ENCODE measurements at places on chromosomes 2 and 18.

- DNase-seq = no peak
Measured at GRCh38 chr2:27960237-27960912, 69.8 kb downstream of the BABAM2 start.

DNA sequence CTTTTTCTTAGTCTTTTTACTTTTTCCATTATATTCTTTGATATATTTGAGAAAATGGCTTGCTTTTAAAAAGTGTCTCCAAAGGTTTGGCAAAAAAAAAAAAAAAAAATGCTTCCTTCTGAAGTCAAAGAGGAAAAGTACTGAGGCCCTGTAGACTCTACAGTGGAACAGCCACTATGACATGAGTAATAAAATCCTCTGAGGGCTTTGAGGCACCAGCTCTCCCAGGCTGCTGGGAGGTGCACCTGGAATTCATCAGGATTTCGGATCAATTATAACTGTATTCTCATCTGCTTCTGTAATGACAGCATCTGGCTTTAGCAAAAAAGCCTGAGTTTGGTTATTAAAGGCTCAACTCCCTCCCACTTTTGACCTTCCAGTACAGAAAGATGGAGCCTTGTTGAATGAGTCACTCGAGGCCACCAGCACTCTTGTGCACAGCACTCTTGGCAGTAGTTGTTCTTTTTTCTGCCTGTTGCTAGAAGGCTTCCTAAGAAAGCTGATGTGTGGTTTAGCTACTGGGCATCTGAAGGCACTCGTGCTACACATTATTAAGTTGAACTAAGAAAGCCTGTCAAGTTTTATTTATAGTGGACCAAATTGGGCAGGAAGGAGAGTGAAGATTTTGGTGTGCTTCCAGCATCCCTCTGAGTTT is 131.3 kb downstream of the PRPF40A start:
- DNase-seq = no peak

GRCh38 chr2:232971744-232972143 is 41.3 kb downstream of the NGEF start:
- no peak for DNase-seq

DNA sequence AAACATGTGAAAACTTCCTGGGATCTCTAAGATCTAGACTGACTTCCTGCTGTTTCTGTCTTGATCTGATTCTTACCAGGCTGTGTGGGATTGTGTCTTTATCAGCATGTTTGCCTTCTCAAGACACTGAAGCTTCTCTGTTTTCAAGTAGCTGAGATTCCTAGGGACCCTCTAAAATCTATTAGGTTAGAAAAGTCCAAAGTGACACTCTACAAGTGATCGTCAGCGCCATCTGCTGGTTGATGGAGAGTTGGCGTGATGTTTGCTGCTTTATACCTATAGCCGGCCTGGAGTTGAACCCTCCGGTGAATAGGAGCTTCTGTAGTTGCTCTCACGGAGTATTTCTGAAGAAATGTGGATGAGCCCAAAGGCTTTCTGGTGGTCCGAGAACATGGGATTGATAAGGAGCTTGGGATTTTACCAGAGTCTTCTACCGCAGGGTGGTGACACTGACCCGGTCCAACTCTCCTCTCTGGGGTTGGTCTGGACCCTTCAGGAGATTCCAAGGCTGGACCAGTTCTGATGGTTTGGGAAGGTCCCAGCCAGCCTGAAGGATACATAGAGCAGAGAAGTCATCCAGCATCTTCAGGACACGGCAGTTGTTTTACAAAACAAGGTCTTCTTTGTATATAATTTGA is 96.0 kb upstream of the TTC39C start:
- DNase-seq = peak; percentile 53

GRCh38 chr2:190997526-190998113 is 16.4 kb downstream of the STAT1 start:
- DNase-seq = no peak

DNA sequence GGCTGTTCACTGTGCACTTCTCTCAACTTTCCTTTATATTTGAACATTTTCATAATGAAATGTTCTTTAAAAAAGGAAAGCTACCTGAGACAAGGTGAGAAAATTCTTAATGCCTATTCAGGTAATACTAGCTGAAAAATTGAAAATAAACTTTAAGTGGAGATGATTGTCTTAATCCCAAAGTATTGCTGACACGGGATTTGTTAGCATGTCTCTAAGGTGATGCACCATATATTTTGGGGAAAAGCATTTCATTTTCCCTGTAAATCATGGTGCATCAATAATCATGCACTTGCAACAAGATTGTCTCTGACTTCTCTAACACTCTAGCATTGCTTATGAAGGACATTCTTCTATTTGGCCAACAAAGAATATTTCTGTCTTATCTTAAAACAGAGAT is 848.0 kb downstream of the DPP10 start:
- no peak for DNase-seq

DNA sequence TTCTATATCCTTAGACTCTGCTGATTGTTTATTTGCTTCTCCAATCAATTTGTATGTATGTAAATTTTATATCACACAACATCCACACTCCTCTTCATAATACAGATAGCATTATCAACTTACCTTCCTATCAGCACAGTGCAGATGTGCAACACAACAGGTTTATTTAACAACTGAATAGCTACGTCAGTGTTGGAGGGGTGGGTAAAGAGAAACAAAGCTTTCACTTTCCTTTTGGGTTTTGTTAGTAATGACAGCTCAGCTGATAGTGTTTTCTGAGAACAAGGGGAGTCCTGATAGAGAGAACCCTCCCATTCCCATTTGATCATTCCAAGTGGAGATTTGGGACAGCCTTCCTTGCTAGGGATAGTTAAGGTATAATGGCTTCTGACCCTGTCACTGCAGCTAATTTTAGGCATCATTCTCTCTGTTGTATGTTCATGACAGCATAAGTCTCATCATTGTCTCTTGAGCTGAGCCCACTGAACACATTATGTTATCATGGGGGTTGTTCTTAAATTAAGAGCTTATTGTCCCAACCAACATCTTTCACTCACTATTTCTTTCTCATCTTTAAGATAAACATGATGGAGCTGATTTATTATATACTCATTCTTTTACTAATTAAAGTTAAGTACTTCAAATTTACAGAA is 227.7 kb downstream of the GPD2 start:
- DNase-seq = no peak

- DNase-seq = no peak
Measured at GRCh38 chr2:219628986-219629901, 1.8 kb downstream of the SLC4A3 start.

DNA sequence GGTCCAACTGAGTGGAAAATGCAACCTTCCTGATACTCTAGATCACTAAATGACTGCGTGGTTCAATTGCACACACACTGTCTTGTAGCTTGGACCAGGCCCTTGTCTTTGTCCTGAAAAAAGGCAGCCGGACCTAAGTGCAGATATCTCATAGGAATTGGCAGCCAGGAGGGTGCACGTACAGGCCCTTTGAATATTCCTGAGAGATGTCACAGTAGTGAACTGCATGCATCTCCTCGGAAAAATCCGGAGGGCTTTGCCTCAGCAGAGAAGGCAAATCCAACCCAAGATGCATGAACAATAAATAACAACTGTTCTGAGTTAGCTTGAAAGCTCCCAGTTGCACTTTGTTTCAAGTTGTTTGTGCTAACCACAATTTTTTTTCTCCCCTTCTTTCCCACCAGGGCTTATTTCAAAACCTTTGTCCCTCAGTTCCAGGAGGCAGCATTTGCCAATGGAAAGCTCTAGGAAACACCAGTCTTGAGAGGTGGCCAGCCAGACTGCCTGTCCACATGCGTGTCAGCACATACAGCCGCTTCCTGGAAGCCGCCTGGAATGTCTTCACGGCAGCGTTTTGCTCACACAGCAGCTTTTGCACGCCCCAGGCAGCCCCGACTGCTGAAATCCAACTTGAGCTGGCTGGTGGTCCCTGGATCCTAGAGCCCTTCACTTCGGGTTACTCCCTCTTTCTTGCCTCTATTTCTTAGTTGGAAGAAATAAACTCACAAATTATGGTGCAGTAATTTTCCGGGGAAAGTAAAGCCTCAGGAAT is 54.4 kb upstream of the FOSL2 start:
- no peak for DNase-seq

- DNase-seq = no peak
Measured at GRCh38 chr2:158022888-158023287, 78.8 kb upstream of the UPP2 start.

GRCh38 chr2:241859436-241860183 is 916 bp upstream of the PDCD1 start:
- DNase-seq = no peak

GRCh38 chr2:154256136-154256535 is 384.4 kb downstream of the GALNT13 start:
- no peak for DNase-seq

DNA sequence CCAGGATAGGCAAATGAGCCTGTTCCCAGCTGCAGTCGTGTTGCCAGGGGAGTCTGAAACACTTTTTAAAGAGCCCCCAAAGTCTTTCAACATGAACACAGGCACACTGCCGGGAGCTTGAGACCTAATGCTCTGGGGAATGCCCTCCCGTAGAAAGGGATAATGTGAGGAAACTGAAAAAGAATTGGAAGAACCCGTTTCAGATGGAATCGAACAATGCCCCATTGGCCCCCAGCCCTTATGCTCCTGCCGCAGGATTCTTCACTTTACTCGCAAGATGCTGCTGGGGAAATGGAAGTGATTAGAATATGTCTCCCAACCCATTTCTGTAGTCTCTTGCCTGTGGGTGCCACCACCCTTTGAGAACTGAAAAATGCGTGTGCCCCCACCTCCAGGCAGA is 136.3 kb upstream of the GATA6 start:
- no peak for DNase-seq

- DNase-seq = no peak
Measured at GRCh38 chr2:59077026-59077725, 836.1 kb upstream of the FANCL start.

DNA sequence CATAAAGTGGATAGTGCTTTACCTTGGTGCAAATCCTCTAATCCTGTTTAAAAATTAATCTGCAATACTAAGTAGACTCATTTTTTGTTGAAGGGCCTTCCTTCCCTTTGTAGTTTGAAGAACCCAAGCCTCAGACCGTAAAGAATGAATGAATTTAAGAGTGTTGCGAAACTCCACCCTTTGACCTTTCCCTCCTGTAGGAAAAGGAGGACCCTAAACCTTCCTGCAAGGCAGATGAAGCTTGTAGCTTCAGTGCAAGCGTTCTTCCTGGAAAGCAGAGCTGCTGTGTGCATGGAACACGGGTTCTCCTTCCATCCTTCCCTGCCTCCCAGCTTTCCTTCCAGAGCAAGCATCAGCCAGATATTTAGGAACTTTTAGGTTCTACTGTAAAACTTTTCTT is 1.7 kb downstream of the IMPA2 start:
- no peak for DNase-seq

- DNase-seq = no peak
Measured at GRCh38 chr2:106094131-106094841, 99.8 kb downstream of the UXS1 start.

DNA sequence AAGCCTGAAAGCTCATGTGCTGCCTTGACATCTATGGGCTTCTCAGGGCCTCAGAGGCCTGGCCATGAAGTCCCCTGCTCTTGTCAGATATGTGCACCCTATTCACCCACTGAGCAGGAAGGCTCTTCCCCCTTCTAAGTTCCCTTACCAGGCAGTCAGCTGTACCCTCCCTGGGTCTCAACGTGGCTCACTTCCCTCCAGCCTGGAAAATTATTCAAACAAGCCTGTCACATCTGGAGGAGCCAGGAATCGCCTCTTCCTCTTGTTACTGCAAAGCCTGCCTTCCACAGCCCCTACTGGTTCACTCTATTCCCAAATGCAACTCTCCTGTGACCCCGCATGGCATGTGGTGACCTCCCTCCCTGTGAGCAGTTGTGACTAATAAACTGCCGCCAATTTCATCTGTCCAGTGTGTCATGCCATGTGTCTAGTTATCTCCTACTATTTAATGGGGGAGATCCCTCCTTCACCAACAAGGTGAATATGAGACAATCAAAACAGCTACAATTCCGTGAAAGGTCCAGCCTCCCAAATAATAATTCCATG is 8.4 kb upstream of the SERPINB8 start:
- no peak for DNase-seq

GRCh38 chr2:145116834-145117725 is 597.2 kb upstream of the ZEB2 start:
- no peak for DNase-seq

GRCh38 chr2:26678035-26678434 is 14.5 kb upstream of the KCNK3 start:
- DNase-seq = no peak
